ENCODE measurements at places on chromosomes 12 and 14.

GRCh38 chr14:81095539-81095938 is 125.2 kb downstream of the GTF2A1 start:
- DNase-seq: no peak

DNA sequence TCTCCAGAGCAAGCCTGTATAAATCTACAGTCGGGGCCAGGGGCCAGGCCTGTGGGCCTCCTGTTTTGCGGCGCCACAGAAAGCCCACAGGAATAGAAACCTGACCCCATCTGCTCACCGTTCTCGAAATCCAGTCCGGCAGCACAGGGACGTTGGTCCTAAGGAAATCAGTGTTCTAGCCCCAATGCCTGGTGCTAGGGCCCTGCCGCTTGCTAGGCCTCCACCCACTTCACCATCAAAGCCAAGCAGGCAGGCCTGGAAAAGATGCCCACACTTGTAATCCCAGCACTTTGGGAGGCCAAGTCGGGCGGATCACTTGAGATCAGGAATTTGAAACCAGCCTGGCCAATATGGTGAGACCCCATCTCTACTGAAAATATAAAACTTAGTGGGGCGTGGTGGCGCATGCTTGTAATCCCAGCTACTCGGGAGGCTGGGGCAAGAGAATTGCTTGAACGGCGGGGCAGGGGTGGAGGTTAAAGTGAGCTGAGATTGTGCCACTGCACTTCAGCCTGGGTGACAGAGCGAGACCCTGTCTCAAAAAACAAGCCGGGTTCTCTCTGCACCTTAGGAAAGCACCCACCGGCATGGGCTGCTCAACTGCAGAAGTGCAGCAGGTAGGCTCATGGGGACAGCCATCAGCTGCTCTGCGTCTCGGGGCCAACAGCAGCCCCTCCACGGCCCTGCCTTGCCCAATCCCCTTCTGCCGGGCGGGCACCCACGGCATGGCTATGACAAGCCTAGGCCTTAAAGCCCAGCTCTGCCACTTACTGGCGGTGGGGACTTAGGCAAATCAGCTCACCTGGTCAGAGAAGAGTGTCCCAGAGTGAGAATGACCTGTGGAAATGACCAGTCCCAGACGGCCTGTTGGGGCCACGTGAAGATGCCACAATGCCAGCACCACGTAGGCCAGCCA is 47.4 kb downstream of the VWF start:
- DNase-seq: no peak

GRCh38 chr12:107356266-107356936 is 263.1 kb upstream of the CRY1 start:
- DNase-seq: no peak

- DNase-seq: no peak
Observed at GRCh38 chr14:100979780-100980179, 76.3 kb upstream of the RTL1 start.

DNA sequence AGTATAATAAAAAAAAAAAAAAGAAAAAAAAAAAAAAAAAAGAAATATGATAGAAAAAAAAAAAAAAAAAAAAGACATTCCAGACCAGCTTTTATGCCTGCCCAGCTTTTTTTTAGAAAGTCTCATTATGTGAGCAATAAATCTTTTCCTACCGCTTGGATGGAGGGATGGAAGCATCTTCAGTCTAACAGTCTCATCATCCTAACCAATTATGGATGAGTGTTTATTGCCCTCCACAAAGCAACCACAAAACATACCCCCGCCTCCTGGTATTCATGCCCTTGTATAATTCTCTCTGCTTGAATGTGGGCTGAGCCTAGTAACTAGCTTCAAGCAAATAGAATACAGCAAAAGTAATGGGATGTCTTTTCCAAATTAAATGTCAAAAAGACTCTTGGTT is 33.7 kb upstream of the ADAMTS20 start:
- no peak for DNase-seq

GRCh38 chr12:50924439-50925341 is 27.7 kb upstream of the HIGD1C start:
- DNase-seq: peak; percentile 50

DNA sequence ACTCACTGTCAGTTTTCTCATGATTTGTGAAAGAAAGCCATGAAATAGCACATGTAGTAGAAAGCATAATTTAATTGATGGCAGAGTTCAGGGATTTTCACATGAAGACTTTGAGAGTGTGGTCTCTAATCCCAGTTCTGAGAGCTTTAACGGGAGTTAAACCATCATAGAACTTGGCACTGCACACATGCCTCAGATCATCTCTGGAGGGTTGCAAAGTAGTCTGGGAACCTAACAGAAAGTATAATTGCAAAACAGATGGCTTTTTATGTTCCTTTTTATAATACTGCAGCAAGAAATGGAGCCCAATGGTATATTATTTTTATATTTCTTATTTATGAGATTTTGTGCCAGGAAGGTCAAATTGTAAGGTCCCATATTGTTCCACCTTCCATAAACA is 77.9 kb downstream of the BHLHE41 start:
- no peak for DNase-seq

DNA sequence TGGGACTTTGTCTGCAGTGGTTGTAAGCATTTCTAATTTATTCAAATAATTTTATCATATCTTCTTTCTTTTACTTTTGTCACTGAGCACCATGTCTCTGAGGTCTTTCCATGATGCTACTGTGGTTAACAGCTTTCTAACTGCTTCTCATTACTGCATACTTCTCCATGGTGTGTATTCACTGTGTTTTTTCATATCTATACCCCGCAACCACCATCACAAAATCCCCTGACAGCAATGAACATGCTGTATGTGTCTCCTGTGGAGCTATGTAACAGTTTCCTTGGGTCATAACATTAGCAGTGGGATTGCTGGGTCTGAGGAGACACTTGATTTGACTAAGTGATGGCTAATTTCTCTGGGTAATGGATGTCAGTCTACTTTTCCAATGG is 29.2 kb upstream of the CHST11 start:
- no peak for DNase-seq

GRCh38 chr12:51579321-51579850 is 11.6 kb upstream of the SCN8A start:
- no peak for DNase-seq
